Activated effector memory CD4-positive, alpha-beta T cell treated with anti-CD3 and anti-CD28 coated beads, Interleukin-2, amount 50 U/mL, for 16 hours (primary cell): ENCODE measurements at places on chromosomes 3 and 15.

- no peak for DNase-seq
Measured at GRCh38 chr15:78909160-78909695, 35.6 kb downstream of the CTSH start.

DNA sequence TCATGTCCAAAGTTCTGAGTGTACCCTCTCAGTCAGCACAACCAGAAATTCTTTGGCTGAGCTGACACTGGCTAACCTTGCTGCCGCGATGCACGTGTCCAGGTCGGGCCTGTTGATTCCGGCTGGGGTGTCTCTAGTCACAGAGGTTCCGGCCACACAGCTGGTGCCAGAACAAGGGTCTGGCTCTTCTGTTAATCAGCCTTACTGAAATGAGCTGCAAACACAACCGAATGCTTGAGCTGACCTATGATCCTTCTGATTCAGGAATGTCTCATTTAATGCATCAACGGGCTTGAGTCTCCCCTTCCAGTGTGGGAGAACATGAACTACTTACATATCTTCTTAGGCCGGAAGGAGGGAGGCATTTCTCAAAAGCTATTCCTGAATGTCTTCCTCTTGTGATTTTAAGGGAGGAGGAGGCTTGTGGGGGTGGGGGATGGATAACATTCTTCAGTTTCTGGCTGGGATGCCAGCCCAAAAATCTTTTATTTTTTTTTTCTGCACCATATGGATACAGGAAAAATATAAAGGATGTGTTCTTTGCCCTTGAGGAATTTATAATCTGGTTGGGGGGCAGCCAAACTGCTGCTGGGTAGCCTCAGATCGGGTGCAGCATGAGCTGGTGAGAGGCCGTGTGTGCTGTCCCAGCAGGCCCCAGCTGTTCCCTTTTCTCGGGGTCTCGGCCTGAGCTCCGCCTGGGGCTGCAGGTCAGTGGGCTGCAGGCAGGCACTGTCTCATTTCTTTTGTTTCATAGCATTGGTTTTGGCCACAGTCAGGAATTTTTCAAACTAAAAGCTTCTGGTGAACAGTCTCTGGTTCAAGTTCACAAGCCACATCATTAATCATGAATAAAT is 319.1 kb upstream of the TBL1XR1 start:
- no peak for DNase-seq

DNA sequence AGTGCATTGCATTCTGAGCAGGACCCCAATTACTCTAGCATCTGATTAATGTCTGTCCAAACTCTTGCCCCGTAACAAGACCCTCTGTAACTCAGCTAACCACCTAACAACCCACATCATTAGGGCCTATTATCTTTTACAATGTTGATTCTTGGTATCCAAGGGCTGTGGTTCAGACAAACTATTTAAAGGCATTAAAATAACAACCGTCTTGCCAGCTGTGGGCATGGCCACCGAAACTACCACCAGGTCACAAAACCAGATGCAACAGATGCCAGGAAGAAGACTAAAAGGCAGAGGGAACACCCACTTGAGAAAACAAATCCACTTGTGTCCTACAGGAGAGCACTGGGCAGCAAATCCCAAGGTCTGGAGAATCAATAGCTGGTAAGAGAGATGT is 262.9 kb downstream of the ERC2 start:
- no peak for DNase-seq

DNA sequence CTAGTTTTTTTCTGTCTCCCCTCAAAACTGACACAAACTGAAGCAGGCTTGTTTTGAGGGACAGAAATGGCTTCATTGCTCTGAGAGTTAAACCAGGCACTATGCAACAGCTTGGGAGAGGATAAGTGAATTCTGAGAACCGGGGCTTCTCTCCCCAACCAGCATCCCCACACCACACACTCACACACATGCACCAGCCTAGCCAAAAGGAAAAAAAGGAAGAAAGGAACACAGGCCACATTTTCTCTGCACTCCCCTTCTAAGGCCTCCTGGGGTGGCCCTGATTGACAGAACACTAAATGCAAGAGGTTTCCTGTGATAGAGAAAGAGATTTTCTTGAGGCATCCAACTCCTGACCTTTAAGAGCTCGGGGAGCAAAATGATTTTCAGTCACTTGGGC is 177.5 kb downstream of the TLE3 start:
- DNase-seq, result no peak

DNA sequence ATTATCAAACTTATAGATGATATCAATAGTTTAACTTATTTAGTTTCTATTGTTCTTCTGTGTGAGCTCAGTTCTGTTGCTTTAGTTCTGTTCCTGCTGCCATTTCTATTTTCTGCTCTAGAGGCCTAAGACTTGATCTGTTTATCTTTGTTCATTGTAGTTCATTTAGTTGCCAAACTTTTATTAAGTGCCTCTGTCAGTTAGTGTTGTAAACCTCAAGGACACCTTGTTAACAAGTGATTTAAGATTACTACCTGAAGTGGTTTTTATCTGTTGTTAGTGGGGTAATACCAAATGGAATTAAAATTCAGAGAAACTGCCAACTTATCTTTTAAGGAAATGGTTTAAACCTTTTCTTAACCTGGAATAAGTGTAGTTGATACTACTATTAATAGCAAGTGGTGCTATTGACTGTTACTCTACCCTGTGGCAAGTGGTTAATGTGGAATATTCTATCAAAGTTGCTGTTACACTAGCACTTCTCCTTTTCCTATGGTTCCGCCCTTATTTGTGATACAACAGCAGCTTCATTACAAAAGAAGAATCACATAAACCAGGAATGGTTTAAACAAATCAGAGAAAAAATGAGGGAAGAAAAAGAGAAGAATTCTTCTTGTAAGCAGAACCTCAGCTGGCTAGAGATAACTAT is 500.6 kb upstream of the GOLIM4 start:
- no peak for DNase-seq

- DNase-seq, result no peak
Measured at GRCh38 chr3:143031327-143031726, 30.0 kb downstream of the U2SURP start.

DNA sequence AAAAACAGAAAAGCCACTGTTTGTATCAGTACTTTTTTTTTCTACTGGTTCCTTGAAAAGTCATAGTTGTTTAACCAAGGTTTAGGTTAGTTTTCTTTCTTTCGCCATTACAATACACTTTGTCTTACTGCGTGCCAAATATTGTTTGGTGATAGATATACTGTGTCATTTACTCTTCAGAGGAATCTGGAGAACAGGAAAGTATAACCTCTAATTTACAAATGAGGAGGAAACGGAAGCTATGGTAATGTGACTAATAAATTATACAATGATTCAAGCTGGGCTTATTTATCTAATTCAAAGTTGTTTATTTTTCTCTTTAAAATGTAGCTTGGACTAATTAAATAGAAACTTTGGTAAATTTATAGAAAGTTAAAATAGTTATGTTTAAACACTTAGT is 96.2 kb upstream of the ROBO2 start:
- no peak for DNase-seq

- DNase-seq, result no peak
Measured at GRCh38 chr3:174495311-174495710, 363.8 kb upstream of the NAALADL2 start.

- no peak for DNase-seq
Measured at GRCh38 chr3:141368062-141368924, at the start of gene ZBTB38. ZBTB38 (plus strand) TSS chr3:141368504; CDS start chr3:141442389, 73,885 bp downstream.

DNA sequence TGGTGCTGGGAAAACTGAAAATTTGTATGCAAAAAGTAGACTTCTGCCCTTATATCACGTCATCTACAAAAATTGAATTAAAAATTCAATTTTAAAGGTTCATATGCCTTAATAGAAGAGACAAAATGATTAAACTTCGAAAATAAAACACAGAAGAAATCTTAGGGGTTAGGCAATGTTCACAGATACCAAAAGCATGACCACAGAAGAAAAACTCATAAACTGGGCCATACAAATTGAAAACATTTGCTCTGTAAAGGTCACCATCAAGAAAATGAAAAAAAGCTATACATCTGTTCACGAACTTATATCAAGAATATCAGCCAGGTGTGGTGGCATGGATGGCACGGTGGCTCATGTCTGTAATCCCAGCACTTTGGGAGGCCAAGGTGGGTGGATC is 245.1 kb downstream of the PCCB start:
- DNase-seq, result no peak

- no peak for DNase-seq
Measured at GRCh38 chr3:128506754-128507153, 13.8 kb upstream of the GATA2 start.

DNA sequence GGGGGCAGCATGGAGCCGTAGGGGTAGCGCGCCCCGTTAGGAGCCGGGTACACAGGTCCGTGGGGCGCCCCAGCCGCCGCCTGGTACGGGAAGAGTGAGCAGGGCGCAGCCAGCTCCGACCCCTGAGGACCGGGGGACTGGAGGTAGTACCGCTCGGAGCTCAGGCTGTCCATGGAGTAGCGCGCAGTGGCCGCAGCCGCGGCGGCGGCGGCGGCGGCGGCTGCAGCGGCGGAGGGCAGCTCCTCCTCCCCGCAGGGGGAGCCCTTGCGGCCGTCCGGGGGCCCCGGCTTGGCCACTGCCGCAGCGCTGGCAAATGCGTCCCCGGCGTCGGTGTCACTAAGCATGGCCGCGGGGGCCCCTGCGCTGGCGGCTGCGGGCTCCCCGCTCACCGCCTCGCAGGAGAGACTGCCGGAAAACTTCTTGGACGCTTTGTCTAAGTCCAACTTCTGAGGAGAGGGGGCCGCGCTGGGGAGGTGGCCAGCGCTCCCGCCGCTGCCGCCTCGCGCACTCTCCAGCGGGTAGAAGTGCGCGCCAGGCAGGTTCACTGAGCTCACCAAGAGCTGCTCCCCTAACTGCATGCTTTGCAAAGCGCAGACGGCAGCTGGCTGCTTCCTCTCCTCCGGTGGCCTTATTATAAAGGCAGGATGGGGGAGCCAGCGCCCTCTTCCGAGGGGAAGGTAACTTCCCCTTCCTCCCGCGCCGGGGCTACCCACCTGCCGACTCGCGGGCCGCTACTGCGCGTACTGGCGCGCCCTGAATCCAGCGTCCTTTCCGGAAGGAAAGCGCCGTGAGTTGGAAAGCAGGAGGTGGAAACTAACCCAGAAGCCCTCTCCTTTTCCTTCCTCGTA is at the start of gene EOMES:
Gene EOMES (minus strand): TSS at position 607 of the 848 bp plus-strand sequence. CDS start 29 bp downstream, at position 578.
- peak; percentile 82 for DNase-seq

DNA sequence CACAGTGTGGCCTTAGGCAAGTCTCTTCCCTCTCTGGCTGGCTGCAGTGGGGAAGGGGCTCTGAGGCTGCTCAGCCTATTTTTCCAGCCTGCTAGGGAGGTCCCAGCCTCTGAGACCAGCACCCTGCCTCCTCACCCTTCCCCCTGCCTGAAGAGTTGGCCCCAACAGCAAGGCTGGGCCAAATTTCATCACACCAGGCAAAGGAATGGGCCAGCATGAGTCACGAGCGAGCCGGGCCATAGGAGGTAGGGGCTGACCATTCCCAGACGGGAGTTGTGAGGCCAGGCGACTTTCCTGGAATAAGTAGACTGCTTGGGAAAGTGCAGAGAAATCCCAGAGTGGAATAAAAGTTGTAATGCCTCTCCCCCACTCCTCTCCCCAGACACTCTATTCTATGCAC is 5.7 kb upstream of the FBLN2 start:
- DNase-seq, result no peak

DNA sequence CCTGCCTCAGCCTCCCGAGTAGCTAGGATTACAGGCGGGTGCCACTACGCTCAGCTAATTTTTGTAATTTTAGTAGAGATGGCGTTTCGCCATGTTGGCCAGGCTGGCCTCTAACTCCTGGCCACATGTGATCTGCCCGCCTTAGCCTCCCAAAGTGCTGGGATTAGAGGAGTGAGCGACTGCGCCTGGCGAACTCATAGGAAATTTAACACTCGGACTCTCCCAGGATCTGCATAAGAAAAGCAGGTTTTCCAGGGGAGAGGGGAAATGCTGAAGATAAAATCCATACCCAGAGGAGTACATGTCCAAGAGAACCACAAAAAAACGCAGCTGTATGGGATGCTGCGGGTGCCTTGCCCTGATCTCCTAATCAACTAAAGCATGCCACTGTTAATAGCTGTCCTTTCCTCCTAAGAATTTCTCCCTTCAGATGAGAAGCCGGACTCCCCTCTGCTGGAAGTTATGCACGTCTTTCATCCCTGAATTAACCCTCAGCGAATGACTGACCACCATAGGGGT is 25.3 kb upstream of the TGFBR2 start:
- no peak for DNase-seq

DNA sequence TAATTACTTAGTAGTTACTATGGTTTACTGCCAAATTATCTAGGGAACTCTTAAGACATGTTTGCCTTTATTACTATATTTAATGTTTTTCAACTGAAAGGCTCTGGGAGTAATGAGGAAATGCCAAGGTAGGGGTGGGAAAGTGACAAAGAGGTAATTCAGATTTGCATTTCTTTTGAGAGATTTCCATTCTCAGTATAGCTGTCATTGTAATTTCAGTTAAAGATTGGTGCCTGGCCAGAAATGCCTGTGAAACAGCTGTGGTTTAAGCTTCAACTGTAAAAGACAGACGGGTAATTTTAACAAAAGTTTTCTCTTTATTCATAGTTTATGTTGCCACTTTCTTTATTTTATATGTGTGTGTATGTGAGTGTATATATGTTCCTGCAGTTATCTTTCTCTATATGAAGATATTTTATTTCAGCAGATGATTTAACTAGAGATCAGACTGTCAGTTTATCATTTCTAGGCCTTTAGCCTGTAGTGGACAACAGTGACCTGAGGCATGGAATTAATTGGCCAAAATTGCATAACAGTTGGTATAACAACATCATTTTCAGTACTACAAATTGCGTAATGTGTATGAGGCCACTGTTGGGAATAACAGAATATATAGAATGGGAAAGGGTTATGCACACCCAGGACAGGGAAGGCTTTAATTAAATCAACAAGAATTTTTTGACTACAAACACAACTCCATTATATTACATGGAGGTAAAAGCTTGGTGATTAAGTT is 119.0 kb downstream of the BBX start:
- no peak for DNase-seq

DNA sequence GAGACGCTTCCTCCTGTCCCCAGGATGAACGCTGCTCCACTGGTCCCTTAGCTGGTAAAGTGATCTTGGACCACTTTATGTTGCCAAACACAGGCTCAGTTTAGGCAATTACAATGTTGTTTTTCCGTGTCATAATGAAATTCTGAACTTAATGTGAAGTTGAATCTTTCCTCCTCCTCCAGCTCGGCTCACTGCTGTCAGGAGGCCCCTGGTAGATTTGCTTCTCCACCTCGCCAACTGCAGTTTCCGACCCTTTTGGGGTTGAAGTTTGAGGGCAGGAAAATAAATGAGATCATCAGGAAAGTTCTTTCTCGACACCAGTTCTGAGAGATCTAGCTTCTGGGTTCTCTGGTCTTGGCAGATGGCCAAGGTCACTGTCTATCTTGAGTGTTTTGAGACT is 27.8 kb downstream of the CFAP161 start:
- DNase-seq, result no peak
